SHP77 (cell line): ENCODE measurements at places on chromosomes 3 and 15.
A peak's percentile ranks its signal among the peaks of the same experiment; 100 is the strongest.

GRCh38 chr15:35466476-35466875, 79.5 kb downstream of the DPH6 start:
- DNase-seq = no peak

GRCh38 chr3:178277605-178278004, 258.6 kb upstream of the KCNMB2 start:
- DNase-seq = no peak

DNA sequence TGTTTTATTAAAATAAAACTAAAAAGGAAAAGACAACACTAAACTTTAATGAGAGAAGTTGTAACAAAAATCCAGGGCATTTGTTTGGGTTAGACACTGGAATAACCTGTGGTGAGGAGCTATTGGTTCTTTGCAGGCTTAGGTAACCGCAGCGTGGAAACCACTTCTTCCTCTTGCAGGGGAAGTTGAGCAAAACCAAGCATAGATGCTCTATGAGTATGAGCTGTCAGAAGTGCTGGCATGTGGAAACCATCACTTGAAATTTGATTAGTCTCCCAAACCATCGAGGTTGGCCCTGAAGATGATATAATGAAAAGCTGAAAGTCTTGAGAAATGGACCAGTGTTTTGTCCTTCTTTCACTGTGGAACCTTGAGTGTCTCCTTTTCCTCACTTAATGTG, 127.1 kb upstream of the RBMS3 start:
- DNase-seq = no peak

DNA sequence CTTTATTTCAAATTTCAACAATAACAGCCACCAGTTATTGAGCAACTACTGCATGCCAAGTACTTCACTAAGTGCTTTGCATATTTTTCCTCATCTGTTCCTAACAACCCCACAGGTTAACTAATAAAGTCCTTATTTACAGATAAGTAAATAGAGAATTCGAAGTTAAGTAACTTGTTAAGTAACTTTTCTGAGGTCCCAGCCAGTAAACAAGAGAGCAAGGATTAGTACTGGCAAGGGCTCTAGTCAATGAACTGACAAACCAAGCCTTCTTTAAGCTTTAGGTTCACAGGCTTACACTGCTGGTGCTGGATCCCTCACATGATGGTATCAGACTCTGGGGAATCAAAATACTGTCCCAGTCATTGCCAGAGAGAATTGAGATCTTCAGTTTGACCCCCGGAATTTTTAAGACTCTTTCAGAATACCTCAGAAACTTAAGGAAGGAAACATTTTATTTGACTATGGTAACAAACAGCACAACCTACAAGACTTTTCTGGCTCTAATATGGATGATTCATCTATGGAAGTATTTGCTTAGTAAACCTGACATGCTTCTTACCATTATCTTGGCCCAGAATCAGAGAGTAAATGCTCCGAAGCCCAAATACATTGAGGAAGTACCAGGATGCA, 16.5 kb downstream of the EMC3 start:
- no peak for DNase-seq

GRCh38 chr15:75671730-75672602, 24.3 kb downstream of the SNX33 start:
- no peak for DNase-seq

DNA sequence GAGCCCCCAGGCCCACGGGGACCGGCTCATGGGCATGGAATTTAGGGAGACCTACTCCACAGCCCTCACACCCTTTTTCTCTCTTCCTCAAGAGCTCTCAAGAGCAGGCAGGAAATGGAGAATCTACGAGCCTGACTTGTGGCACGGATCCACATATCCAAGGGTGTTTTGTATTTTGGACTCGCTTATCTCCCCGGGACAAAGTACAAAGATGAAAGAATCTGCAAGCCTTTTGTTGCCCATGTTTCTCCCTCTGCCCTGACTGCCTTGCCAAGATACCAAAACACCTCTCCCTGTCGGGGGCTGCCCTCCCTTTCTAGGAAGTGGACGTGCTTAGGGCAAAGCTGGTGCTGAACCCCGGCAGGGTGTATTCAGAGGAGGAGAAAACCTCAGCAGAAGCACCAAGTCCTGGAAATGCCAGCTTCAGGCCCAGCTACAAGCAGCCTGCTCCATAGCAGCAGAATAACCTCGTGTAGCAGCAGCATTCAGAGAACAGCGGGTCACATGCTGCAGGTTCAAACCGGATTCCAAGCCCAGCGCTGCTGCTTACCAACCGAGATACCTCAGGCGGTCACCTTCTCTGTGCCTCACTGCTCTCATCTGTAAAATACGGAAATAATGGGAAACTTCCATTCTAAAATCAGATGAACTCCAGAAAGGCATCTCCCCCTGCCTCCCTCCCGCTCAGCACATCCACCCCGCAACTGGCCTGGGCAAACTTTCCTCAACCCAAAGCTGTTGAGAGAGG, 35.2 kb downstream of the DNASE1L3 start:
- DNase-seq = peak; percentile 8

DNA sequence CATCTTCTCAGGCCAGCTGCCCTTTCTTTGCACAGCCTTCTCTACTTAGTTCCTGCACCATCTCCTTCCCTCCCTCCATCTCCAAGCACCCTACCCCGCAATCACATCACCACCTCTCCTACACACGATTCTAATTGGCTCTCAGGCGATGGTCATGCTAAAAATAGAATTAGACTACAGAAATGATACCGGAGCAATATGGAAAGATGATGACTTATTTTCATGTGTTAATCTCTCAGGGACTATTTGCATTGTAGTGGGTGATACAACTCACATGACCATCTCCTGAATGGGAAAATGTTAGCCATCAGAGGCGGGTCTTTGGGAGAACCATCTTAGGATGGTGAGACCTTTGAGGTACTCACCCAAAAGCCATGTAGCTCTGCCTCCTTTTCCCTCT, 54.7 kb upstream of the PPARG start:
- DNase-seq = no peak

GRCh38 chr3:37683321-37683720, 178.4 kb upstream of the CTDSPL start:
- DNase-seq = no peak

GRCh38 chr3:195372220-195372619, 70.6 kb downstream of the ACAP2 start:
- no peak for DNase-seq

DNA sequence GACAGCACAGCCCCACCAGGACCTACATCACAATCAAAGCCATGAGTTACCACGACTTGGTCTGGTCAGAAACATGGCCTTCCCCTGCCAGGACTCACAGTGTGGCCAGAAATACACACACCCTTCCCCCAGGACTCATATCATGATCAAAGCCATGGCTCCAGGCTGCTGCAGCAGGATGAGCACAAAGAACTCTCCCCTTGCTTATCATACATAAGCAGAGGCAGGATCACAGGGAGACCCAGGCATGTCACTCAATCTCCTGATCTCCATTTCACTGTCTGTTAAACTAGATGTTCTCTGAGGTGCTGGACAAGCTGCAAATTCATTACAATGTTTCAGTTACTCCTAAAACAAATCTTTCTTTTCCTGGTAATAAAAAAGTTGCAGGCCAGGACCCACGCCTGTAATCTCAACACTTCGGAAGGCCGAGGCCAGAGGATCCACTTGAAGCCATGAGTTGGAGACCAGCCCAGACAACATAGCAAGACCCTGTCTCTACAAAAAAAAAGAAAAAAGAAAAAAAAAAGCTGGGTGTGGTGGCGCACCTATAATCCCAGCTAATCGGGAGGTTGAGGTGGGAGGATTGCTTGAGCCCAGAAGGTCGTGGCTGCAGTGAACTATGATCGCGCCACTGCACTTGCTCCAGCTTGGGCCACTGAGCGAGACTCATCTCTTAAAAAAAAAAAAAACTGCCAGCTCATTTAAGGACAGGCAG, 1.2 kb downstream of the PFKFB4 start:
- no peak for DNase-seq

DNA sequence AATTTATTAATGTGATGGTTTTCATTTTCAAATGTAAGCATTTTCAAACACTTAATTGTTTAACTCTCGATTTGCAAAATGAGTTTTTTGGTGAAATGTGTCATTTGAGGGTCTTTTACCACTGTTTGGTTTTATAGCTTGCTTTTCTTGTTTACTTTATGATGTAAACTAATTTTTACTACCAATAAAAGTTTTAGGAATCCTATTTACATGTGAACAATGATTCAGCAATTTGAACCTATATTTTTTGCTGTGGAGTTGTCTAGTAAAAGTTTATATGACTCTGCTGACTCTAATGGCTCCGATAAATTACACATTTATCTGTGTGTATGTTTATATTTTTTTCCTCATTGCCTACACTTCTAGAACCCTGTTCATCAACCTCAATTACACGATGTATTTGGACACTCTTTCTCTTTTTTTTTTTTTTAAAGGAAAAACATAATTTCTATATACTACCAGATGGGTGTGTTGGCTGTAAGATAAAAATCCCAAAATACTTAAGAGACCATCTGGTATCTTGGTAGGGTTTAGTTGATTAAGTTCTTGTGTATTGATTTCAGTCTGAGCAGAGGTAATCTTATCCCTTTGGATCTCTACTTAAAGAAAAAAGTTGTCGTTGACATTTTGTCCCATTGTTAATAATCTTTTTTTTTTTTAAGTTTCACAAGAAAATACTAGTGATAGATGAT, 89.5 kb downstream of the PTPRG start:
- no peak for DNase-seq

DNA sequence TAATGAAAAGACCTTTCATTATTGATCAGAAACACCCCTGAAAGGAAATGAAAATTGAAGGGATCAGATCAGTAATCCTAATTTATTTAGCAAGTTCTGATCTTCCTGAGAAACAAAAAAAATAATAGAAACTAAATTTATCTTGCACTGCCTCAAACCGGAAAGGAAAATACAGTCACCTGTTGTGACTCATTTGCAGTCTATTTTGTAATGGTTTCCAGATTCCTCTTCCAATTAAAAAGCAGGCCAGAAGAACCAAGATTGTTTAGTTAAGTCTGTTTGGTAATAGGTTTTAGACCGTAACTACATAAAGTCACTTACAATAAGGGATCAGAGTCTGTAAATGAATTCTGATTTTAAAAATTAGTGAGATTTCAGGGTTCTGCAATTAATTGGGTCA, 49.7 kb upstream of the ATOSA start:
- no peak for DNase-seq

- peak; percentile 1 for DNase-seq
These were observed 123.1 kb downstream of the DMXL2 start for GRCh38 chr15:51499379-51499976.

DNA sequence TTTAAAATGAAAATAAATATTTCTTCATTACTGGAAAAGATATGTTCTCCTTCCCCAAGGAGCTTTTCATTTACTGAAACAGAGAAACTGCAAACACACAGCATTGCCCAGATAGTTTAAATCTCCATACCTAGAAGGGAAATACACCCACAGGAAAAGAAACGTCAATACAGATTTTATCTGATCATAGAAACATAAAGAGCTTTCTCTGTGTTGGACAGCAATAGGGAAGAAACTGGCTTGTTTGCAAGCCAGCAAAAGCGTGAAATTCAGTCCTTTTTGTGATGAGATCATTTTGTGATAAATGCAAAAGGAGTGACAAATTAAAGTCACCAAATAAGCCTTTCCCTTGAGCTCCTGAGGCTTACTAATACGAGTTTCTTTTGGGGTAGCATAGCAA, 398.0 kb downstream of the TIGIT start:
- no peak for DNase-seq

DNA sequence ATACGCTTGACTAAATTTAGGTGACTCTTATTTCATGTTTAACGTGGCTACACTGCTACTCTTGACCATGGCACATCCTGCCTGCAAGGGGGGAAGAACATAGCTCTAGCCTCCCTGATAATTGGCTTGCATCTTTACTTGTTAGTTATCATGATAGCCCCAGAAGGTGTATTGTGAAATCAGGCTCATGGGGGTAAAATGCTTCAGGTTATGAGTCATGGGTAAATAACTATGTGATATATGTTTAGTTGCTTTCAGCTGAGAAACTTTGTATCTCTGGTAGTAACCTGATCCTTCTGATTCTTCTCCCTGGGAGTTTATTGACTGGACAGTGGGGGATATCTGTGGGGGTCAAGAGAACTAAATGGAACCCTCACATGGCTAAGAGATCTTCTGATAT, 660.8 kb upstream of the UBE2E2 start:
- no peak for DNase-seq

DNA sequence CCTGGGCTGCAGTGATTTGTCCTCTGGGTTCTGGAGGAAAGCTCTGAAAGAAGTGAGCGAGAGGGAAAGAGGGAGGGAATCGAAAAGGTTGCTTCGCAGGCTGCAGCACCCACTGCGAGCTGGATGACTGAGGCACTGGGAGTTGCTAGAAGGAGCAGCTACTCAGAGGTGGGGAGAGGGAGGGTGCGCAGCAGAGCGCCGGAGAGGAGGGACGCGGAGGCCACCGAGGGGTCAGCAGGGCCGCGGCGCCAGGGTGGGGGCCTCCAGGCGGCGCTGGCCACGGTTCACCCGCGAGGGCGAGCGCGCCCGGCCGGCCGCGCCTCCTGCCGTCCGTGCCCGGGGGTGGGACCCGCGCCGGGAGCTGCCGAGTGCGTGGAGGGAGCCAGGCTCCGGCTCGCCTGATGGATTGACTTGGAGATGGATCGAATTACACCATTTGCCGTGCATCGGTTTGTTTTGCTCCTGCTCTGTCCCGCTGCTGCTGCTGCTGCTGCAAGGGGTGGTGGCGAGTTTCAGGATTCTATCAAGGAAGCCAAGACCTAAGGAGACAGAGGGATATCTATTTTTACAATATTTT, at the start of gene SEMA6D:
Gene SEMA6D (plus strand): TSS at position 470 of the 577 bp plus-strand sequence. CDS start 42,294 bp downstream, outside the sequence.
- peak; percentile 92 for DNase-seq

- DNase-seq = no peak
These were observed 1.6 kb downstream of the GNB4 start for GRCh38 chr3:179449636-179450035.

DNA sequence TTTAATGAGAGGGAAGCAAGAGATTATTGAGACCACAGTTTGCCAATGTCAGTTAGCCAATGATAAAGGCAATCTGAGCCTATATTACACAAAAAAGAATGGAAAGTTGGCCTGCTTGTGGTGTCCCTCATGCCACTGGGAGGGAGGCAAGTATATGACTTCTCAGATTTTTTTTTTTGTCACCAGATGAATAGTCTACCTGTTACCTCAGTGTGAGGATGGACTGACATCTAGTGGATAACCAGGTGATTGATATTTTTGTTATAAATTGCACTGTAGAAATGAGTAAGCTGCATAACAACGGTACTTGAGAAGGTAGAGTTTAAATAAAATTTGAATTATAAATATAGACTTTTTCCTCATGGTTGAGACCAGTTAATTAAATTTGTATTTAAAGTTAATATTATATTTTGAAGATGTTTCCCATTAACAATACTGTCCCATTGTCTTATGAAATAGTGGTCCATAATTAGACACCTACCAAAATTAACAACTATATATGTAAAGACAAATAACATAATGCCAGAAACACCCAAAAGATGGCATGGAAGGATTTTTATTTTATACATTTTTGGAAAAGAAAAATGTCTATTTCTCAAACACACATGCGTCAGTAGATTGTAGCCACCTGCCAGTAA, 237.8 kb upstream of the GADL1 start:
- peak; percentile 5 for DNase-seq
